ENCODE measurements at places on chromosomes 5 and 9.

GRCh38 chr9:130045725-130046450 lies 2.9 kb upstream of the FNBP1 start:
- DNase-seq, result no peak

- DNase-seq, result no peak
Measured at GRCh38 chr9:125190361-125190801, 778 bp upstream of the PPP6C start.

GRCh38 chr9:124041817-124042116 lies 30.2 kb downstream of the LHX2 start:
- no peak for DNase-seq

DNA sequence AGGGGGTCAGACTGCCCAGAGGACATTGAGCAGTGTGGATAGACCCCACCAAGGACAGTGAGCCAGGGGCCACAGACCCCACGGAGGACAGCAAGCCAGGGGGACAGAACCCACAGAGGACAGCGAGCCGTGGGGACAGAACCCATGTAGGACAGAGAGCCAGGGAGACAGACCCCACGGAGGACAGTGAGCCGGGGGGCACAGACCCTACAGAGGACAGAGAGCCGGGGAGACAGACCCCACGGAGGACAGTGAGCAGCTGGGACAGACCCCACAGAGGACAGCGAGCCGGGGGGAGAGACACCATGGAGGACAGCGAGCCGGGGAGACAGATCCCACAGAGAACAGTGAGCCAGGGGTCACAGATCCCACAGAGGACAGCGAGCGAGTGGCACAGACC lies 3.4 kb upstream of the ZDHHC11 start:
- no peak for DNase-seq

- DNase-seq, result no peak
Measured at GRCh38 chr5:124707520-124707919, 38.9 kb downstream of the ZNF608 start.

- DNase-seq, result no peak
Measured at GRCh38 chr9:37300620-37301019, 121.9 kb upstream of the GRHPR start.

GRCh38 chr9:80586786-80587330 lies 1015.1 kb downstream of the TLE4 start:
- DNase-seq, result no peak

GRCh38 chr5:168295574-168296201 lies 4.2 kb downstream of the WWC1 start:
- peak; percentile 83 for DNase-seq

- DNase-seq, result no peak
Measured at GRCh38 chr5:133681896-133682295, 69.6 kb upstream of the FSTL4 start.
